ENCODE measurements at places on chromosomes 13 and 19. TPM values are rescaled to one million over a fixed set of nuclear protein-coding genes. Genes with fewer than 3 reads are reported as not detected.

DNA sequence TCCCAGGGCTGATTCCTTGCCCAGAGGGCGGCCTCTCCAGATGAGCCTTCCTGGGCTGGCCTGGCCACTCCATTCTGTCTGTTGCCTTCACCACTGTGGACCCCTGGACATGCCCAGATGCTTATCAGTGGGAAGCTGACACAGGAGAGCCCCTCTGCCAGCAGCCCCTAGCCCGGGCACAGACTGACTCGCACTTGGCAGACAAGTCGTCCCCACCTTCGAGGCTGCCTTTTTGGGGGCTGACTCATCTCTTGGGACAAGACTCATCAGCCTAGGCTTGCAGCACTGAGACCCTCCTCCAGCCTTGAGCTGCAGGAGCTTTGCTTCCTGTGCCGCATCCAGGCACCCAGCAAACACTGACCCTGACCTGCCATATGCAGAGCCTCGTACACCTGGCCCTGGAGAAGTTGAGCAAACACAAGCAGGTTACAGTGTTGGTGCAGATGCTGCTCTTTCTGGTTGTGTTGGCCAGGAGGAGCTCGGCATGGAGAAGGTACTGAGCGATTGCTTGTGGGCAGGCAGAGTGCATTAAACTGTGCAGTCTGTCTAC, 8.1 kb downstream of the CHST8 start:
- DNase-seq: no peak

- no peak for DNase-seq
Observed at GRCh38 chr13:114067886-114068651, 64.4 kb downstream of the RASA3 start.

GRCh38 chr19:40695881-40696280, 5.4 kb upstream of the NUMBL start:
- no peak for DNase-seq

CEACAM4 gene
- total RNA-seq: not detected

OR7A5 gene
- total RNA-seq: 0.67 TPM

- no peak for DNase-seq
Observed at GRCh38 chr19:30227012-30227621, 145.1 kb upstream of the ZNF536 start.

C19orf47 gene
- 60.5 TPM for total RNA-seq

IZUMO2 gene
- not detected for total RNA-seq

DNA sequence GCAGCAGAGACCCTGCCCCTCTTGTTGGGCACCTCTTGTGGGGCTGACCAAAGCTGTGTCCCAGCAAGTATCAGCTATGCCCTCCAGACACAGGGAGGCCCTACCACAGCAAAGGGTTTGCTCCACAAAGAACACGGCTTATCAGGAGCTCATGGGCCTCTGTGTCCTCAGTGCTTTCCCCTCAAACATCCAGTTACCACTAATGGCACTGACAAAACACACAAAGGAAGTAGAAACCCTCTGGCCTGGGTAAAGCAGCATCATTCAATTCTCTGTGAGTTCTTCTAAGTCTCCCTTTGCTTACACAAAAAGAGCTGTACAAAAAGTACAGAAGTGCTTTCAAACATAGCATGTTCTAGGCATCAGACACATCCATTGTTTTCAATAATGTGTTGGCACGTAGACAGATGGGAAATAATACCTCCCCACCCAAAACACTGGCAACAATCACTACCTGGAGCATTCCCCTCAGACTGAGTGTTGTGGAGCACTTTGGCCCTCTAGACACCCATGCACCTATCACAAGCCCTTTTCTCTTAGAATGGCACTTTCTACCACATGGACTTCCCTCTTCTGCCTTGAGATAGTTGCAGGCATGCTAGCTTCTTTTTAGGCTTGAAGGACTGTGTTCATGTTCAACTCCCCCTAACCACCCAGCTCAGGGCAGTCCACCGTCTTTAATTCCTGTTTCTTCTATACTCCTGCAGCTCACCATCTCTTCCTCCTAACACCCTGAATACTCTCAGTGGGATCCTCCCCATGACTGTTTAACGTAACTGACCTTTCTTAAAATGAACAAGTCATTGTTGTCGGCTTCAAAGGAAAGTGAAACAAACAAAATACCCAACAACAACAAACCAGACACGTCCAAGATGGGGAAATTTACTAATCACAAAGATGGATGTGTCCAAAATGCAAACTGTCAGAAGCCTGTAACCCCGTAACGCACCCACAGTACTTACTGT, 43.5 kb downstream of the ATP7B start:
- no peak for DNase-seq

GRCh38 chr13:59906413-59907049, 257.2 kb downstream of the DIAPH3 start:
- DNase-seq: peak; percentile 51
